AG20443 (cell line): ENCODE measurements at places on chromosomes 16 and 17.

DNA sequence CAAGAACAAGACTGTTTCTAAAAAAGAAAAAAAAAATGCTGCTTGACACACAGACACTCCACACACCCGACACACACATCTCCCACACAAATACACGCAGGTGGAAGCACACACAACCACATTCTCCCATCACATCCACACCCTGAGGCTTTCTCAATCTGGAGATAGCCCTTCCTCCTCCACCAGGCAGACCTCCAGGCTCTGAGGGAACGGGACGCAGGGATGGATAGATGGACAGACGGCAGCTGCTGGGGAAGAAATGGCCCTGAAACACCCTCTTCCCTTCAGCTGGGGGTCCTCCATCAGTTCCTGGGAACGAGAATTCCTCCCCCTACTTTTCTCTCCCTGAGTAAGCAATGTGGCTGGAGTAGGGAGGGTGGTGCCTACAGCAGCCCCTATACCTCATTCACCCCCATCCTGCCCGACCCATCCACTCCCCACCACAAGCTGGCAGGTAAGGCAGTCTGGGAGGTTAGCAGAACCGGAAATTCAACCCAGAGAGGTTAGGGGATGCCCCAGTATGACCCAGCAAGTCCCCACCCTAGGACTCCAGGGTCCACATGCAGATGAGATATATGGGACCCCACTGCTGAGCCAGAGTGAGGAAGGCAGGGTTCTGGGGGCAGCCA, 4.1 kb upstream of the LITAFD start:
- DNase-seq: no peak

- peak; percentile 54 for DNase-seq
Observed at GRCh38 chr17:75927286-75927922, 13.4 kb downstream of the FBF1 start.

DNA sequence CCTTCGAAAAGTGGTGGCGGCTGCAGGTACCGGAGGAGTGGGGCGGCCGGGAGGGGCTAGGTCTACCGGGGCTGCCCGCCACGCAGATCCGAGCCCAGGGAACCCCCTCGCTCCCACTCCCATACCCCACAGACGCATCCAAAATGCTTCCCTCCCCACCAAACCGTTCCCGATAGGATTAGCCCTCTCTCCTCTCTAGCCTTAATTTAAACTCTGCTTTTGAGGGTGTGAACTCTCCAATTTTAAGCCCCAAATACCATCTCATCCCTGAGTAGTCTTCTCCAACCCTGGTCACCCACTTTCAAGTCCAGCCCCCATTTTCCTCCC, 260 bp upstream of the CXCL16 start:
- DNase-seq: no peak

GRCh38 chr17:38341035-38341721, 2.6 kb downstream of the GPR179 start:
- DNase-seq: peak; percentile 43

DNA sequence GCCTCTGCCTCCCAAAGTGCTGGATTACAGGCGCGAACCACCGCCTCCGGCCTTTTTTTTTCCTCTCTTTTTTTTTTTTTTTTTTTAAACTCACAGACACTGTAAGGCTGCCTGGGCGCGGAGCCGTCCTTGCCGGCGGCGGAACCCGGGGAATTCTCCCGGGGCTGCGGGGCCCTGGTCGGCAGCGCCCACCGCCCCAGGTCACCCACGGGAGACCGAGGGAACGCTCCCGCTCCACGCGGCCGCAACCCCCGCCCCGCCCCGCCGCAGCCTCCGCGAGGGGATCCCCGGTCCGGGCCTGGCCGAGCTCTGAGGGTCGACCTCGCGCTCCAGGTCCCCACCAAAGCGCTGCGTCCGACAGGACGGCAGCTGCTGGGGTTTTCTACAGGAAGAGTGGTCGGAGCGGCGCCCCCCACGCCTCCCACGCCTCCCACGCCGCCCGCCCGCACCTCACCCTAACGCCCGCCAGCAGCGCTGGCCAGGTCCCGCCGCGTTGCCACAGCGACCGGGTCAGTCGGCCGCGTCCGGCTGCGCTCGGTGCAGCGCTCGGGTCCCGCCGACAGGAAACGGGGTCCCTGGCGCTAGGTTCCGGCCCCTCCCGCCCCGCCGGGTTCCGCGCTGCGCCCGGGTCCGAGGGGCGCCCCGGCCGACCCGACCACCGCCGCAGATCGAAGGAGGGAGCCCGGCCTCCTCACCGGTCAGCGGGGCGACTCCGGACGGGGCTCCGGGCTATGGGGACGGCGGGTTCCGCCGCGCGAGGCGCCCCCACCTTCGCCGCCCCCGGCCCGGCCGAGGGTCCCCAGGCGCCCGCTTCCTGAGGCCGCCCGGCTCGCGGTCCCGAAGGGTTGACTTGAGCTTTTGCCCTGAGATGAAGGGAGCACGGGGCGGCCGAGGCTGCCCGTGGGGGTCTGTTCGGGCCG, at the start of gene CCDC57:
TSS of gene CCDC57 (minus strand) at position 512 of the 920 bp plus-strand sequence. CDS start 10,898 bp downstream, outside the sequence.
- peak; percentile 96 for DNase-seq

DNA sequence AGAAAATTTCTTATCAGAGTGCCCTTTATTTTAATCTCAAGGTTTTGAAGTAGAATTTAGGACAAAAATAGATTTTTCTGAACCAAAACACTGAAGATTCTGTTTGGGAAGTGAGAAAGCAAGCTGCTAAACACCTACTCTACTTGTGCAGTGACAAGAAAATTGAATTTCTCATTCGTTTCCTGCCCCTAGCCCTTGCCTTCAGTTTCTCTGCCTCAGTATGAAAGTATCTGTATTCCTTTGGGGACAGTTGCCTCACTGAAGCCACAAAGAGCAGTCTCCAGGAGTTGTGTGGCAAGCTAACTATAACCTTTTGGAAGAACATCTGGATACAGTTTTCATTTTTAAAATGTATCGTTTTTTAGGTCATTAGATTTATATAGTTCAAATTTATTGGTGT, 19.7 kb downstream of the MOSMO start:
- DNase-seq: peak; percentile 36

- DNase-seq: peak; percentile 72
Observed at GRCh38 chr17:80475910-80476876, at the start of gene NPTX1. TSS of gene NPTX1 (minus strand) at chr17:80476607. CDS start at chr17:80476446, 161 bp downstream.

GRCh38 chr17:37109731-37110710, 161.3 kb downstream of the AATF start:
- DNase-seq: no peak

DNA sequence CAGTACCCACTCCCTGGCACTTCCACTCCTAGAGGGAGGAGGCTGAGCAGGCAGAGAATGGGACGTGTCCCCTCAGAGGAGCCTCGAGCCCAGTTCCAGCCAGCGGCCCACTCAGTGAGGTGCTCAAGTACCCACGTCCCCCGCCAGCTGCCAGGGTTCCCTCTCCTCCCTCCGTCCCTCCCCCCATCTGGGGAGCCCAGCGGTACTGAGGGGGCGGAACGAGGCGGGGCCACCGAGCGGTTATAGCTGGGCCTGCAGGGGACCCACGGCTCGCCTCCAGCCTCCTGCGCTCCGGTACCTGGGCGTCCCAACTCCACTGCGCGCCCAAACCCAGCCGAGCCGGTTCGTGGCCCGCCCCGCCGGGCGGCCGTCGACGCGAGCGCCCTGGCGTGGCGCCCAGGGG, at the start of gene NPW:
TSS of gene NPW (plus strand) at position 268 of the 403 bp plus-strand sequence.
- no peak for DNase-seq

GRCh38 chr17:8791910-8792270, 7.3 kb downstream of the MFSD6L start:
- DNase-seq: peak; percentile 48

DNA sequence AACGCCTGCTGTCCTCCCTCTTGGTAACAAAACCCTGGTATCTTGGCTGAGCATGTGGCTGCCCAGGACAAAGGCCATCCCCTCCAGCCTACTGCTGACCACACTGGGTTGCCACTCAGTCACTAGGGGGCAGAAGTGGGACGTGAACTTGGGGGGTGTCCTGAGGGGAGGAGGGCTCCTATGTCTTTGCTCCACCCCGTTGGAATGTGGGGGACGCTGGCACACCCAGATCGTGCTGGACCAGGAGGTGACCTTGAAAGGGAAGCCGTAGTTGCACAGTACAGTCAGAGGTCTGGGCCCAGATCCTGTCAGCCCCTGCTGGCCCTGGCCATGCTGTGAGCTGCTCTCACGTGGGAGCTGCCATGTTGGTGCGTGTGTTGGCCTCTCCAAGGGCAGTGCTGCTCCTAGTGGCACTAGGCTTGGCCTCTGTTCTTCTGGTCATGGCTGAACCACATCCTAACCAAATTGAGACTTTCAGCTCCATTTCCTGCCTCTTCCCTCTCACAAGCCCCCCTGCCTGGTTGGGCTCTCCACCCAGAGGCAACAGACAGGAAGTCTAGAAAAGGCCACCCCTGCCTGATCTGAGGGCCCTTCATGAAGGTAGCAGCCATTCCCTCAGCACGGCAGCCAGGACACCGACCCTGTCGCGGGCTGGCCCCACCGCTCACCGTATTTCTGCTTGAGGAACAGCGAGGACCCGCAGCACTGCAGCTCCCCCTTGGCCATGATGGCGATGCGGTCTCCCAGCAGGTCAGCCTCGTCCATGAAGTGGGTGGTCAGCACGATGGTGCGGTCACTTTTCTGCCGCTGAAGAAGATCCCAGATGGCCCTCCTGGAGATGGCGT, 29.0 kb upstream of the RNPS1 start:
- DNase-seq: peak; percentile 66

DNA sequence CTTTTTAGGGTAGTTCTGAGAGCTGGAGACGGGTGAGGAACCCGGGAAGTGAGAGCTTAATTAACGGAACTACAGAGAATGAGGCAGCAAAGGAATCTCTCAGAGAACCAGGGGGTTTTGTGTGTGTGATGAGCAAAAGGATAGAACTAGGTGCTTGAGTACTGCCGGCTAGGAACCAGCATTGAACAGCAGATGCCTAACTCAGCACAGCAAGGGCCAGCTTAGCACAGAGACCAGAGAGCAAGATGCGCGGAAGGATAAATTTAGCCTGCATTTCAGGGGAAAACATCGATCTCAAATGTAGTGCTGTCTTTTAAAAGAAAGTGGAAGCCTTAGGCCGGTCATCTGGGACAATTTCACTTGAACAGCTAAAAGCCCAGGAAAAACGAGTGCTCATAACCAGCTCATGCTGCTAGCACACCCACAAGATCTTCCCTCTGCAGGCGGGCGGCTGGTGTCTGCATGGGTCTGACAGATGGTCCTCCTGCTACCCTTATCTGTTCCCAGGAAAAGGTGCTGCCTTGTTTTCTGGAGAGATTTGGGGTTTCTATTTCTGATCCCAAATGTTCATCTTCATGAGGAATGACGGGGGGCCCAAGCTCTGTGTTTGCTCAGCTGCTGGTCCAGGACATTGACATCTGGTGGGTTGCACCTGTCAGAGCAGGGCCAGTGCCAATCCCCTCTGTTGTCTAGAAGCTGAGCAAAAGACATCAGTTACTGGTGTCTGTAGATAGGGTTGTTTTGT, 103.9 kb downstream of the SOCS1 start:
- no peak for DNase-seq

DNA sequence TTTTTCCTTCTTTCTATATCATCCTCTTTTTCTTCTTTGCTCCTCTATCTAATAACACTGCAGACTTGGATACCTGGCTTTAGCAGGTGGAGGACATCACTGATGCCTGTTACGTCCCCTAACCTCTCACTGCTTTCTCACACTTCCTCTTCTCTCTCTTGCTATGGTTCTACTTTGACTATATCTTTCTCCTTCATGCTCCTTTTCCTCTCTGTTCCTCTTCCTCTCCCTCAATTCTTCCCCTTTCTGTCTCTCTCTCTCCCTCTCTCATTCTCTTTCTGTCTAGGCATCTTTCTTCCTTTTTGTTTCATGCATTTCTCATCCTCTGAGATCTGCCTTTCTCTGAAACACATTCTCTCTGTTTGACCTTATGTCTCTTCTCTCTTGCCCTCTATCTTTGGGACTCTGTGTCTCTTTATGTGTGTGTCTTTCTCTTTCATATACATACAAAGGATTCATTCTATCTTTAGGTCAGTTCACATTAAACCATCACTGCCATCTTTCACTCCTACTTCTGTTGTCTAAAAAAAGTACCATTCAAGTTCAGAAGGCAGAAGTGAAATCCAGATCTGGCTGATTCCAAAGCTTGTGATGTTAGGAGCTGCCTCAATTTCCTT, 353.7 kb downstream of the SHISA9 start:
- DNase-seq: no peak

DNA sequence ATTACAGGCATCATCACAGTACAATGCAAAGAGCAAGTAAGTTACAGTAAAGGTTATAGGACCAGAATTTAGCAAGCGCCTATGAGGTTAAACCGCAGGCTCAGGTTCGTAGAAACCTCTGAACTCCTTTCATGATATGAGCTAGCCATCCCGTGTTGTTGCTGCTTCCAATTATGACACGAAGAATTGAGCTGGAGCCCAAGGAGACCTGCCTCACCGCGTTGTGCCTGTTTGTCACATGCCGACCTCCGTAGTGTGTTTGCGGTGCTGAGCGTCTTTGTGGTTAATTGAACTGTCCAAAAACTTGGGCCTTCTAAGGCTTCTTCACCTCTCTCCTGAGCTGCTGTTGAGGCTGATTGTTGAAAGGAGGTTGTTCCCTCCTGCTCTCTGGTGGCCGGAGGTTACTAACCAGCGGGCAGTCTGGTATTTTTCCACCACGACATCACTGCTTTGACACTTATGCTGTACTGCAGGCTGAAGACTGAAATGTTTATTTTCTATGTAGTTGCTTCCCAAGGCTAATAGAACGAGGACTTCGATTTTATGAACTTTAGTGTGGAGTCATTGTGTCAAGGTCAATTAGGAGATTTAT, 67.5 kb downstream of the SEC14L1 start:
- peak; percentile 76 for DNase-seq

- DNase-seq: peak; percentile 76
Observed at GRCh38 chr17:7745748-7746470, 28.4 kb downstream of the DNAH2 start.

DNA sequence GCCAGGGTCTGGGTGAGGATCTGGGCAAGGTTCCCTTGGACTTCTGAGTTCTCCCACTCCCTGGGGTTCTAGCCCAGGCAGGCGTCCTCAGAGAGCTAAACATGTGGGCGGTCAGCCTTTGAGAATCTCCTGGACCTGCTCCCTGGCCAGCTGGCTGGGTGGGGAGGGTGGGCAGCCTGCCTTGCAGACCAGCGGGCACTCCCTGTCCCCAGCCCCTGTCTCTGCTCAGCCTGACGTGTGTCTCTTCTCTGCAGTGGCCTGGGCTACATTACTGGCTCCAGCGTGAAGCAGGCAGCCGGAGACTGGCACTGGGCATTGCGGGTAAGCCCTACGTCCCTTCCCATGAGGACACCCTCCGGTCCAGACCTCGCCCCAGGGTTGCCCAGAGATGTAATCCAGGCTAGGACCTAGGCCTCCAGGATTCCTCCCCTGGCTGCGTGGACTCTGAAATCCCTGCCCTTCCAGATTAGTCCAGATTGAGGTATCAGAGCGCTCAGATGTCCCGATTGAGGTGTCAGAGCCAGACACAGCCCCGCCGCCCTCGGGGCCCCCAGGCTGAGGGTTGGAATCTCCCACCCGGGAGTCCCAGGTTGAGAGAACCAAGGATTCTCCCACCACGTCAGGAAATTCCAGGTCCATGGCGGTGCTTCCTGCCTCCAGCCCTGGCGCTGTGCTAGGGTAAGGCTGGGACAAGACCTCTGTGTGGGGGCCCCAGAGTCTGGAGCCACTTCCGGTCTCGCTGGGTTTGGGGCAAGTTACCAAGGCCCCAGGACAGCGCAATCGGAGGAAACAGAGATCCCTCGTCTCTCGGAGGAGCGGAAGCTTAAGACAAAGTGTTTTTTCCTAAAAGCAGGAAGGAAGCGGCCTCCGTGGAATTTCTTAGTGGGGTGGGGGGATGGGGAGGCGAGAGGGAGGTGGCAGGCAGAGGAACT, 24.1 kb downstream of the MYBBP1A start:
- DNase-seq: no peak

GRCh38 chr17:804541-805435, 22.6 kb downstream of the MRM3 start:
- no peak for DNase-seq
